ENCODE measurements at places on chromosomes 1 and 21. TPM values are rescaled to one million over a fixed set of nuclear protein-coding genes. Genes with fewer than 3 reads are reported as not detected.

DNA sequence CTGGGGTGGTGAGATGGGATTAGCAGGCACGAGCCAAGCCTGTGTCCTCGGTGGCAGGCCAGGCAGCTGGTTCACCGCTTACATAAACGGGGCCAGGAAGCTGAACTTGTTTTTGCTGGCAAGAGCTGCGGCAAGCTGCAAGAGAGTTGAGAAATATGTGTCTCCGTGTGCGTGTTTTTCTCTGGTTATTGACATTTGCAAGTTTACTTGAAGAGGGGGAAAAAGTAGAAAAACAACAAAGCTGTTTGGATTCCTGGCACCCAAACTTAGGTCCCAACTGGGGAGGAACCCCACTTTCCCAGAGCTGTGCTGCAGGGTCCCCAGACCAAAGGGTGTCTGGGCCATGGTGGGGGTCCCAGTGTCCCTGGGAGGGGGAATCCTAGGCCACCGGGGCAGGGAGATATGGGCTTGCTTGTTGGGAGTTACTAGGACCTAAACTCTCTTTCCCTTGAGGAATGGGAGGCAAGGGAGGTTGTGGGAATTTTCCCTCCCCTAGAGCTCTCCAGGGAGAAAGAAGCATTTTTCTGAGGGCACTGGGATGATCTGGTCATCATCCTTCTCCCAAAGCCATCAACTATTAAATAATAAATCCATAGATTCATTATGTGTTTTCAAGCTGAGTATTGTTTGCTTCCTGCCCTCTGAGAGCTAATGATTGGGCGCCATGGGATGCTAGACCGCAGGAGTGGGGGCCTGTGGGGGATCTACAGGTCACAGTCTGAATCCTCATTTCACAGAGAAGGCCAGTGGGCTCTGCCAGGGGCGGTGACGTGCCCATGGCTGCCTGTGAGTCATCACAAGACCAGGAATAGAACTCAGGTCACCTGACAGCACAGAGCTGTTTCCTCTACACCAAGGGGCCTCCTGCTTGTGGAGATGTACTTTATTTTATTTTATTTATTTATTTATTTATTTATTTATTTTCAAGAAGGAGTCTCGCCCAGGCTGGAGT is 14.8 kb downstream of the IL6R start:
- peak; percentile 86 for DNase-seq

DNA sequence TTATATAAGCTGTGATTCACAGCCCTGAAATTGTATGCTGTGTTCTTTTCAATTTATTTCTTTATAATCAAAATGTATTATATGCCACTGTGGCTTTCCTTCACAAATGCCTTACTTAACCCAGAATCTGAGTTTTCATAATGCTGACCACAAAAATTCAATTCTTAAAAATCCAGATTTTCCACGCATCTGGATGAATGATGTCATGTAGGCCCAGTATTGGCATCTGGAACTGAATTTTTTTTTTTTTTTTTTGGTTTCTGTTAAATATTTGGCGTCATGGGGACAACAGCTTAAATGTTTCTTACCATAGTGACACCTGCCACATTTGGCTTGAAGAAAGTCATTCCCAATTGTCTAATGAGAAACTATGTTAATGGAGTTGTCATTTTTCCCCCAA is 296.8 kb downstream of the TM2D1 start:
- no peak for DNase-seq

CSMD2 gene
- 0.12 TPM for total RNA-seq

GRCh38 chr1:44147582-44147981 is 6.2 kb upstream of the KLF18 start:
- no peak for DNase-seq

SPATA1 gene
- 3.5 TPM for total RNA-seq

WNT9A gene
- total RNA-seq: 2.4 TPM

DNA sequence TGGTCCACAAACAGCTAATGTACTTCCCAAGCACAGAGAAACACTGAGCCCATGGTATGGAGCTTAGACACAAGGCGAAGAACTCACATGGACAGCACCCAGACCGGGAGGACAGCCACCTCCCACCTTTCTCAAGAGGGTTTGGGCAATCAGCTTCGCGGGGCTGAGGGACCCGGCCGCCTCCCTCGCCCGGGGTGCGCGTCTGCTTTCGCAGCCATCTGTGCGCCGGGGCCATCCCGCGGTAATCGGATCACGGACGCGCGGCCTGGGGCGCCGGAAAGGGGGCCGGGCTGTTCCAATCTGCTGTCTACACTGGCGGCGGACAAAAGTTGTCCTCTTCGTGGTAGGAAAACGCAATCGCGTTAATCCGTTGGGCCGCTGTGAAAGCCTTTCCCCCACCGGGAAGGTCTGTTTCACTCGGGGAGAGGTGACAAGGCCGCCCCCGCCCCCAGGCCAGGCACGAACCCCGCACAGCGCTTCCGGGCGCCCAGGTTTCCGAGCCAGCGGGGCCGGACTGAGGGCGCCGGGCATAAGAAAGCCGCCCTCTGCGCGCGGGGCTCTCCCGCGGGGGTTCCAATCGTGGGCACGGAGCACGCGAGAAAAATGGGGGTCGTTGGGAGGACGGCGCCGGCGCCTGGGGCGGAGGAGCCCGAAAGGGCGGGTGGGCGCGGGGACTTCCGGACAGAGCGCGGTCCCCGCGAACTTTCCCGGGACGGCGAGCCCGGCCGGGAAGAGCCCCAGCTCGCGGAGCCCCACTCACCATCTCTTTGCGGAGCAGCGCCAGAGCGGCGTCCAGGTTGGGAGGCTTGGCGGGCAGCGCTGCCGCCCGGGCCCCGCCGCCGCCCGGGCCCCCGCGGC is 664 bp downstream of the FAM89A start:
- peak; percentile 61 for DNase-seq

CD34 gene
- 9.7 TPM for total RNA-seq

- no peak for DNase-seq
Observed at GRCh38 chr1:180217006-180217405, 13.1 kb upstream of the LHX4 start.

- no peak for DNase-seq
Observed at GRCh38 chr1:45327644-45328515, 1.2 kb downstream of the HPDL start.

OR14K1 gene
- total RNA-seq: 0.32 TPM

DNA sequence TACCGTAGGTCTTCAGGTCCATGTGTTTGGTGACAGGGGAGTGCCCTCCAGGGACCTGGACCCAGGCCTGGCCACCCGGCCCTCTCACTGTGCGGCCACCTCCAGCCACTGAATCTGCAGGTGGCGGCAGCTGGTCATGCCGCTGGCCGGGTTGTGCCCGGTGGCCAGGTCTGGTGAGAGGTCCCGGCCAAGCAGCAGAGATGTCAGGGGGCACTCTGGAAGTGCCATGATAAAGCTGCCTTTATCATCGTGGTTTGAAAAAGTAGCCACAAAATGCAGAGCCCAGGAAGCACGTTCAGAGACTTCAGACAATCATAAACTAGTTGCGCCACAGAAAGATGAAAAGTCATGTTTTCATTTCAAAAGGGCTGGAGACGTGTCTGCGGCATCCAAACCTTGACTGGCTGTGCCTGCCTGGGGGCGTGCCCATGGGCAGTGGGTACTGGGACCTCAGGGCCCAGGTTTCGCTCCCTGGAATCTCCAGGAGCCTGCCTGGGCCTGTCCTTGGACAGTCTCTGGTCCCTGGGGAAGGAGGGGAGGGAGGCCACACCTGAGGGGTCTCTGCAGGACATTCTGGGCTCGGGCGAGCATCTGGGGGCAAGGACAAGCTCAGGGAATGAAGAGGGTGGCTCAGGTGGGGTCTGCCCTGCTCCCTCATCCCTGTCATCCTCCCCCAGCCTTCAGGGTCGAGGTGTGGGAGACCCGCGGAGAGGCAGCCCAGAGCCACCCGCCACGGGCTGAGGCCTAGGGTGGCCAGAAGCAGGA is 44.9 kb downstream of the COL18A1 start:
- no peak for DNase-seq

DNA sequence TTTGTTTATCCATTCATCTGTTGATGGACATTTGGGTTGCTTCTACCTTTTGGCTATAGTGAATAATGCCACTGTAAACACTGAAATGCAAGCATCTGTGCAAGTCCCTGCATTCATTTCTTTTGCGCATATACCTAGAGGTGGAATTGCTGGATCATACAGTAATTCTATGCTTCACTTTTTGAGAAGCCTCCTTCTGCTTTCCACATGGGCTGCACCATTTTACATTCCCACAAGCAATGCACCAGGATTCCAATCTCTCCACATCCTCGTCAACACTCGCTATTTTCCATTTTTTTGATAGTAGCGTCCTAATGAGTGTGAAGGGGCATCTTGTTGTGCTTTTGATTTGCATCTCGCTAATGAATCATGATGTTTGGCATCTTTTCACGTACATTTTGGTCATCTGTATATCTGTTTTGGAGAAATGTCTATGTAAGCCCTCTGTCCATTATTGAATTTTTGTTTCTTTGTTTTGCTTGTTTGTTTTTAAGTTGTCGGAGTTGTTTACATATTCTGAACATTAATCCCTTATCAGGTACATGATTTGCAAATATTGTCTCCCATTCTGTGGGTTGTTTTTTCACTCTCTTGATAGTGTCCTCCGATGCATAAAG is 335.4 kb downstream of the RRAGC start:
- DNase-seq: no peak

PTGER3 gene
- 1.3 TPM for total RNA-seq
